Breast epithelium (tissue), 4 donors: ENCODE measurements at places on chromosomes 11 and 22.

DNA sequence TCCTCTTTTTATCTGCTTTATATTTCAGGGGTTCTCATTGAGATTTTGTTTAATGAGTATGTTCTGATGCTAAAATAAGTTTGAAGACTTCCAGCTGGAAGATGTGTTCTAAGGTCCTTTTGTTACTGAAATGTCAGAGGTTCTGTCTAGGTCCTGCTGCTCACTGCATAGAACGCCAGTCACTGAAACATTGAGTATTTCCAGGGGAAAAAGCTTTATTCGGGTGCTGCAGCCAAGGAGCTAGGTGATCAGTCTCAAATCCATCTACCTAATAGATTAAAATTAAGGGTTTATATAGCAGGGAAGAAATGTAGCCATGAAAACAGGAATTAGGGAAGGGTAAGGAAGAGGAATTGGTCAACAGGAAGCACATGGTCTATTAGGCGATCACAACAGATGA lies 19.7 kb downstream of the SVIP start:
- DNase-seq = no peak
- H3K4me3 ChIP-seq = no peak overlapping the region
- no peaks in the 10 kb centered on the region for H3K4me1 ChIP-seq
- H3K36me3 ChIP-seq = peaks cover 3% of the 10 kb centered on the region

- DNase-seq = no peak
- peaks cover 12% of the 10 kb centered on the region for H3K4me1 ChIP-seq
- H3K27me3 ChIP-seq = no peaks in the 10 kb centered on the region
- no peaks in the 10 kb centered on the region for H3K36me3 ChIP-seq
- H3K4me3 ChIP-seq = peak overlapping the region; percentile 85
These were observed 1.5 kb downstream of the TANGO2 start for GRCh38 chr22:20022231-20022977.

DNA sequence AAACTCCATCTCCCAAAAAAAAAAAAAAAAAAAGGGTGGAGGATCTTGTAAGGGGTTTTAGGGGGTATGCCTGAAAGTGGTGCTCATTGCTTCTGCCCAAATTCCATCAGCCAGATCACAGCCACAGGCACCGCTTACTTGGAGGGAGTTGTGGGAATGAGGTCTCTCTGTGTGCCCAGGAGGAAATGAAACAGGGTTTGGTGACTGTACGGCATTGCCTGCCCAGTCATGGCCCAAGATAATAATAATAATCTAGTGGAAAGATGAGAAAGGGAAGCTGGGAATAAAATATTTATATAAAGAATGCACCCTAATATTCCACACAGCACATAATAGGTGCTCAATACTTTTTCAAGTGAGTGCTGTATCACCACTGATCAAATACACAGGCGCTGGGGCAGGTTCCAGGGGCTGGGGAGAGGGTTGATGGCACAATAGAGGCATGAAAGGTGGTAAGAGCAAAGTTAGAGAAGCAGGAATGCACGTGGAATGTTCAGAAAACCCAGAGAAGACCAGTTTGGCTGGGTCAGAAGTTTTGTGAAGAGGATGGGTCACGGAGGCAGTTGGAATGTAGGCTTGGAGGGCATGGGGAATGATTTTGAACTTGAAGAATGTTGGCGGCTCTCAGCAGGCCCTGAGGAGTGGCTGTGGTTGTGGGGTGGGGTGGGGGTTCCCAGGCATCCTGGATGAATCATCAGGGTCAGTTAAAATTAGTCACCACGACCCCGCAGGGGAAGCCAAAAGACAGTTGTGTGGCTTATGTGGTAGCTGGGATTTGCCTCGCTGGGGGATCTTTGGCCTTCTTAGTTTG lies 12.5 kb upstream of the MB start:
- DNase-seq = peak; percentile 70
- no peaks in the 10 kb centered on the region for H3K36me3 ChIP-seq

- H3K36me3 ChIP-seq = no peaks in the 10 kb centered on the region
- H3K4me1 ChIP-seq = no peaks in the 10 kb centered on the region
- H3K27ac ChIP-seq = no peak overlapping the region
- no peaks in the 10 kb centered on the region for H3K27me3 ChIP-seq
- no peak overlapping the region for H3K4me3 ChIP-seq
- no peak for DNase-seq
These were observed 22.4 kb downstream of the TRMU start for GRCh38 chr22:46357711-46358520.

GRCh38 chr11:74284466-74284865 lies 27.0 kb downstream of the P4HA3 start:
- no peaks in the 10 kb centered on the region for H3K27me3 ChIP-seq
- H3K36me3 ChIP-seq = no peaks in the 10 kb centered on the region
- H3K4me1 ChIP-seq = no peaks in the 10 kb centered on the region

DNA sequence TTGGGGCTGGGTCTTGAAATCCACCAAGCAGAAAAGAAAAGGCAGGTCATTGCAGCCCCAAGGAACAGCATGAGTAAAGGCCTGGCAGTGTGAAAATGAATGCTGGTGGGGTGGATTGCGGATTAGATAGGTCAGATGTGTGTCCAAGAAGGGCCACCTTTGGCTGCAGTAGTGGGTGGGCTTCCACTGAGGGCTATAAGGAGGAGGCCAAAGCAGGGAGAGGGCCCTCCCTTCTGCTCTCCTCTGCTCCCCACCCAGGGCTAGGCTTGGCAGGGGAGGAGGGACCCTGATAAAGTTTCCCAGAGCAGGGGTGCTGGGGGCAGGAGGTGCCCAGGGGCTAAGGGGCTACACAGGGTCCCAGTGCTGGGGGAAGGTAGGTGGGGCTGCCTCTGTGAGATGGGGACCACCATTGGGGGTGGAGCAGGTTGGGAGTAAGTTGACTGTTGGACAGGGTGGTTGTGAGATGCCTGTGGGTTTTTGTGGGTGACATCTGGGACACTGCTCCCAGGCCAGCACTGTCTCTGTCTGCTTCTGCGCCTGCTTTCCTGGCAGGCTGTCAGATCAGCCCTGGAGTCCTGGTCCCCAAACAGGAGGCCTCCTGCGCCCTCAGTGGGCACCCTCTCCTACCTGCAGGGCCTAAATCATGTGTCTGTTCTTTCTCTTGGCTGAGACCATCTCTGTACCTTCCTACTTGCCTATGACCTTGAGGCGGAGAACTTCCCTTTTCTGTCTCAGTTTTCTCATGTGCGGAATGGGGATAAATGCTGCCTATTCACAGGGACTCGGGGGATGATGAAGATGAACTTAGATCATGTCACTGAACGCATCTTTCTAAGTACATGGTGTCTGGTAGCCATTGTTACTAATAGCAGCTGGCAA lies 1.9 kb downstream of the CAPN5 start:
- DNase-seq = no peak
- no peaks in the 10 kb centered on the region for H3K27me3 ChIP-seq
- H3K27ac ChIP-seq = no peak overlapping the region
- no peak overlapping the region for H3K4me3 ChIP-seq
- no peaks in the 10 kb centered on the region for H3K36me3 ChIP-seq

- no peak overlapping the region for H3K27ac ChIP-seq
- no peak overlapping the region for H3K4me3 ChIP-seq
- no peaks in the 10 kb centered on the region for H3K27me3 ChIP-seq
- no peaks in the 10 kb centered on the region for H3K36me3 ChIP-seq
- no peaks in the 10 kb centered on the region for H3K4me1 ChIP-seq
These were observed 230.0 kb upstream of the MTNR1B start for GRCh38 chr11:92739491-92739890.

DNA sequence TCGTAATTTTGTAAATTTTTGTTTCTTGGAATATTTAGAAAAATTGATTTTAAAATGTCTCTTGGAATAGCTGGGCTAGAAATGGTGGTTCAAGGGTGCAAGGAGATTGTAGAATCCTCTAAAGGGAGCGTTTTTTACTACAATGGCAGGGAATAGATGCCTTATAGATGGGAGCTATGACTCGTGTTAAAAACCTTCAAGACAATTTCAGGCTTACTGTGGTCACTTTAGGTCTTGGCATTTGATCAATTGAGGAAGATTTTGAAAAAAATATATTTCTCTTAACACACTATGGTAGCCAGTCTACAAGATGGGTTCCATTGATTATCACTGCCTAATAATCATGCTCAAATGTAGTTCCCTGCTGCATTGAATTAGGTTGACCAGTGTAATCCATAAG lies 25.0 kb downstream of the METTL15 start:
- DNase-seq = no peak
- no peak overlapping the region for H3K4me3 ChIP-seq
- H3K36me3 ChIP-seq = no peaks in the 10 kb centered on the region
- H3K4me1 ChIP-seq = no peaks in the 10 kb centered on the region
- H3K27me3 ChIP-seq = no peaks in the 10 kb centered on the region

DNA sequence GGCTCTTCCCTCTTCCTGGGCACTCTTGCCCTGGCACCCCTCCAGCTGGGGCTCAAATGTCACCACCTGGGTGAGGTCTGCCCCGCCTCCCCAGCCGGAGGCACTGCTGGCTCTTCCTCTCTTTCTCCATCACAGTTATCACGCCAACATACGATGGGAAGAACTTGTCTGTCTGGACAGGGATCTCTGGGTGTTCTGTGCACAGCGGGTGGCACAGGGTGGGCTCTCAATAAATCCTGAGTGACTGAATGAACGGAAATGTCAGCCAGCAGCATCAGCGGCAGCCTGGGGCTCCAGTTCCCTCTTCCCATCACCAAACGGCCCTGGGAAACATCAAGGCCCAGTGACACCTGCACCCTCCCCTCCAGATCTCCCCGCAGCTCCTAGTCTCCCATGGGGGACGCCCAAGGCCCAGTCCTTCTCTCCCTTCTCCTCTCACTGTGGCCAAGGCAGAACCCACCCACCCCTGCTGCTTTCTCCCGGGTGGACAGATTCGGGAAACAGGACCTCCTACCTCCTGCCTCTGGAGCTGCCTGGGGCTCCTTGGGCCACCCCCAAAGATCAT lies 440 bp upstream of the SLC25A45 start:
- H3K36me3 ChIP-seq = no peaks in the 10 kb centered on the region
- peak; percentile 94 for DNase-seq
- no peaks in the 10 kb centered on the region for H3K4me1 ChIP-seq
- H3K27me3 ChIP-seq = no peaks in the 10 kb centered on the region

DNA sequence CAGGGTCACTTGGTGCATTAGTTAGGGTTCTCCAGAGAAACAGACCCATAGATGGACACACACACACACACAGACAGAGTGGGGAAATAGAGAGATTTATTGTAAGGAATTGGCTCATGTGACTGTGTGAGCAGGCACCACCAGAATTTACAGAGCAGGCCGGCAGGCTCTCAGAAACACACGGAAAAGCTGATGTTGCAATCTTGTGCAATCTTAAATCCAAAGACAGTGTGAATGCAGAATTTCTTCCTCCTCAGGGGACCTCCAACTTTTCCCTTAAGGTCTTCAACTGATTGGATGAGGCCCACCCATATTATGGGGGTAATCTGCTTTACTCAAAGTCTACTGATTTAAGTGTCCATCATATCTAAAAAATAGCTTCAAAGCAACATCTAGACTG lies 49.8 kb downstream of the APIP start:
- H3K27me3 ChIP-seq = no peaks in the 10 kb centered on the region
- no peak for DNase-seq
- no peak overlapping the region for H3K4me3 ChIP-seq
- no peaks in the 10 kb centered on the region for H3K4me1 ChIP-seq
- H3K36me3 ChIP-seq = no peaks in the 10 kb centered on the region

- H3K4me1 ChIP-seq = no peaks in the 10 kb centered on the region
- H3K36me3 ChIP-seq = no peaks in the 10 kb centered on the region
- no peak for DNase-seq
- H3K4me3 ChIP-seq = no peak overlapping the region
- no peaks in the 10 kb centered on the region for H3K27me3 ChIP-seq
- H3K27ac ChIP-seq = no peak overlapping the region
These were observed 34.0 kb upstream of the CLPB start for GRCh38 chr11:72468289-72468688.

GRCh38 chr11:122153746-122154145 lies 37.7 kb upstream of the BLID start:
- H3K27me3 ChIP-seq = no peaks in the 10 kb centered on the region
- no peaks in the 10 kb centered on the region for H3K4me1 ChIP-seq
- H3K4me3 ChIP-seq = no peak overlapping the region
- DNase-seq = no peak
- H3K27ac ChIP-seq = peak overlapping the region; percentile 68

DNA sequence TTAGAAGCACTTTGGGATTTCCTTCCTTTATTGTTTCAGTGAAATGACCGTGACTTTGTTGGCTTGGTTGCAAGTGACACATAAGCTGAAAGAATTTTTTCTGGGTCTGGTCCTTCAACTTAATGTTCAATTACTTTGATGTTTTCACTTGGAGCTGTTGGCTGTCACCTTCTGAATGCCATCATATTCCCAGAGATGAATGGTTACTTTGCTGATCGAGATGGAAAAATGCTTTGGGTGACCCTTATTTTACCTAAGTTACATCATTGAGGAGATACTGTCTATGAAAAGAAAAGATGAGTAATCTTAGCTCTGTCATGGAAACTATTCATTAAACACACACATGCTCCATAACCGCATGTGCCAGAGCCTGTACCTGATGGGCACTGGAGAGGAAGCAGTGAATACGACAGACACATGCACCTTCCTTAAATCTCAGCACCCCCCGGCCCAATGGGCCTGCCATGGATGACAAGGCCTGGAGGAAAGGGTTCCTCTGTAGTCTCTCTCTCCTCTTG lies 76.9 kb downstream of the TENM4 start:
- no peaks in the 10 kb centered on the region for H3K4me1 ChIP-seq
- no peaks in the 10 kb centered on the region for H3K36me3 ChIP-seq
- H3K27ac ChIP-seq = no peak overlapping the region
- no peak for DNase-seq
- no peaks in the 10 kb centered on the region for H3K27me3 ChIP-seq

GRCh38 chr11:128343870-128344269 lies 243.5 kb downstream of the ETS1 start:
- H3K27me3 ChIP-seq = no peaks in the 10 kb centered on the region
- H3K4me1 ChIP-seq = no peaks in the 10 kb centered on the region
- no peak overlapping the region for H3K4me3 ChIP-seq
- DNase-seq = no peak
- H3K27ac ChIP-seq = no peak overlapping the region

- no peak overlapping the region for H3K4me3 ChIP-seq
- H3K27me3 ChIP-seq = no peaks in the 10 kb centered on the region
- H3K4me1 ChIP-seq = no peaks in the 10 kb centered on the region
- no peak for DNase-seq
These were observed 3.7 kb upstream of the RELT start for GRCh38 chr11:73372375-73372993.

DNA sequence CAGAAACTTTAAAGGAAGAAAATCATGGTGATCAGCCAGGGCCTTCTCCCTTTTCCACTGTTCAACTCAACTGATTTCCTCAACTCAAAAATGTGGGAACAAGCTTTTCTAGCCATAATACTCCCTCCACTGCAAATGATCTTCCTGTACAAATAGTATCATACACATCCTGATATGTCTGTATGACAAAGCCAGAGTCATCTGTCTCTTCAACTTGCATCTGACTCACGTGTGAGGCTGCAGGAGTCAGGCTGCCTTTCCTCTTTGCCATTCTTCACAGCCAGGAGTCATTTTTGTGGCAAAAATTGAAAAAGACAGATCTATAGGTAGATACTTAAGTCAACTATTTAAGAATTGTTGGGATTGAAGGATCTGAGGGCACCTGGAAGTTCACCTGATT lies 13.3 kb downstream of the PATZ1 start:
- no peaks in the 10 kb centered on the region for H3K4me1 ChIP-seq
- H3K27me3 ChIP-seq = no peaks in the 10 kb centered on the region
- no peak for DNase-seq
- H3K27ac ChIP-seq = no peak overlapping the region

- H3K4me3 ChIP-seq = no peak overlapping the region
- no peaks in the 10 kb centered on the region for H3K4me1 ChIP-seq
- H3K27ac ChIP-seq = no peak overlapping the region
- no peaks in the 10 kb centered on the region for H3K27me3 ChIP-seq
These were observed 31.4 kb upstream of the APOL5 start for GRCh38 chr22:35686298-35686697.
